ENCODE measurements at places on chromosomes 6 and 20. TPM values are rescaled to one million over a fixed set of nuclear protein-coding genes. Genes with fewer than 3 reads are reported as not detected.

Gene HLA-DMB
- 5.1 TPM for total RNA-seq

Gene SOX18
- not detected for total RNA-seq

Gene TSPO2
- total RNA-seq: not detected

Gene SASH1
- 11.5 TPM for total RNA-seq

GRCh38 chr20:24491041-24491756, 21.8 kb downstream of the SYNDIG1 start:
- DNase-seq: no peak

DNA sequence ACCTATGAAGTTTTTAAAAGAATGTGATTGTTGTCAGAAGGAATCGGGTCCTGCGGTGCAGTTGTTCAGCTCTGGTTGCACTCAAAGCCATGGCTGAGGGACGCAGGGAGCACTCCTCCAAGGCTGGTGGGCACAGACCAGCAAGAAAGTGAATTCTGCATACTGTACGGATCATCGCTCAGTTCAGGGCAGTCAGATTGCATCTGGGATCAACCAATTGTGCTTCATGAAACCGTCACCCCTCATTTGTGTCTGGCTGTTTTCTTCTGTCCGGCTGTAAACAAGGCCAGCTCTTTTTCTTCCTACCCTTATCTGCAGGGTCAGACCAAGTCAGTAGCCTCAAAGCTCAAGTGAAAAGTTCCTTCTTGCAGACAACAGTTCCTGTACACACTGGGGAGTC, 478.3 kb downstream of the TFAP2A start:
- no peak for DNase-seq

DNA sequence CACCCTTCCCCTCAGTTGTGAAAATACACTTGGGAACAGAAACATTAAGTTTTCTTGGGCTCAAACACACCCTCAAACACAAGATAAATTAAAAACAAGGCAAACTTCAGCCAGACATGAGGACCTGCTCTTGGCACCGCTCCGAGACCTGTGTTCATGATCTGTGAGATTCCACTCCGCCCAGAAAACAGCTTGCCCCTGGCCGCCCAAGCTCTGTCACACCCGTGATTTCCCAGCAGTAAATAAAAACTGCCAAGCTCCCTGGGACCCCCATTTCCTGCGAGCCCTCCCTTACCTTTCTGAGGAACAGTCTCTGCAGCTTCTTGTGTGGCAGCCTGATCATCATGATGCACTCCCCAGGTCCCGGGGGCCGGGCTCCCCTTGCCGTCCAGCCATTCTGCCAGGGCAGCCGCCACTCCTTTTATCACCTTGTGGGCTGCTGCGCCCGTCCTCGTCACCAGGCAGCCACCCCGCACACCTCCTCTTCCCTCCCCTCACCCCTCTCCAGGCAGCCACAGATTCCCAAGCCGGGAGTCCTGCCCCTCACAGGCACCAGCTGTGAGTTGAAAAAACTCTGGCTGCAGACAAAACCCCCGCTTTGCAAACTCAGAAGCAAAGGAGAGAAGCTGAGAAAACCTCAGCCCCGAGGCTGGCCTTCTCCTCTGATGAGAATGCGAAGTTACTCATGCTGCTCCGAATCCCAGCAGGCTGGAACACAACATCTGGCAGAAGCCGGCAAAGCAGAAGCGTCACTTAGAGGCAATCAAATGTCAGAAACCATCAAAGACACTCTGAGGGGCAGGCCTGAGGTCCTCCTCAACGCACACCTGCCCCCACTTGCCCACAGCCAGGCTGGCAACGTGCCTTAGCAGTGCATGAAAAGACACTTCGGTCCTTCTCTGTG, 130.4 kb upstream of the RPS6KA2 start:
- peak; percentile 15 for DNase-seq

- DNase-seq: peak; percentile 92
These were observed 20.2 kb downstream of the MCUR1 start for GRCh38 chr6:13794184-13794583.

- DNase-seq: peak; percentile 19
These were observed 100.4 kb upstream of the MLN start for GRCh38 chr6:33904050-33904746.

GRCh38 chr20:64077541-64077875, 1.8 kb downstream of the RGS19 start:
- DNase-seq: no peak

GRCh38 chr20:1125277-1125676, 6.9 kb downstream of the PSMF1 start:
- DNase-seq: no peak
